ENCODE measurements at places on chromosomes 3 and 15. TPM values are rescaled to one million over a fixed set of nuclear protein-coding genes. Genes with fewer than 3 reads are reported as not detected.

Gene EPHA6
- 1.0 TPM for total RNA-seq

DNA sequence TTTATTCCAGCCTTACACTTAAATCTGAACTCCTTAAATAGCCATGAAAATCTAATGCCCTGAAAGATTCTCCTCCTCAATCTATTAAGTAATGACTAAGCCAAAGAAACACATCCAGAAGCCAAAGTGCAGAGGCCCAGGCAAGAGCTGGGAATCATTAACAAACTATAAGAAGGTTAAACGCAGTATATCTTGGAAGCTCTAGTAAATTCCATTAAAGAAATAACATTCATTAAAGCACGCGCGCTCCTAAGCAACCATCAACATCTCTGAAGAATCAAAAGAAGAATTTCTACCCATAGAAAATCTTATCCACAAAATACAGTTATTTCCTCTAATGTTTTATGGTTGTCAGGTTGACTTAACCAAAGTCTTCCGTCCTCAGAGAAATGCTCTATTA, 29.5 kb downstream of the MB21D2 start:
- H3K27ac ChIP-seq: no peak overlapping the region
- no peak for DNase-seq
- no peak overlapping the region for H3K4me3 ChIP-seq
- H3K36me3 ChIP-seq: no peaks in the 10 kb centered on the region
- no peaks in the 10 kb centered on the region for H3K27me3 ChIP-seq
- peaks cover 2% of the 10 kb centered on the region for H3K4me1 ChIP-seq

DNA sequence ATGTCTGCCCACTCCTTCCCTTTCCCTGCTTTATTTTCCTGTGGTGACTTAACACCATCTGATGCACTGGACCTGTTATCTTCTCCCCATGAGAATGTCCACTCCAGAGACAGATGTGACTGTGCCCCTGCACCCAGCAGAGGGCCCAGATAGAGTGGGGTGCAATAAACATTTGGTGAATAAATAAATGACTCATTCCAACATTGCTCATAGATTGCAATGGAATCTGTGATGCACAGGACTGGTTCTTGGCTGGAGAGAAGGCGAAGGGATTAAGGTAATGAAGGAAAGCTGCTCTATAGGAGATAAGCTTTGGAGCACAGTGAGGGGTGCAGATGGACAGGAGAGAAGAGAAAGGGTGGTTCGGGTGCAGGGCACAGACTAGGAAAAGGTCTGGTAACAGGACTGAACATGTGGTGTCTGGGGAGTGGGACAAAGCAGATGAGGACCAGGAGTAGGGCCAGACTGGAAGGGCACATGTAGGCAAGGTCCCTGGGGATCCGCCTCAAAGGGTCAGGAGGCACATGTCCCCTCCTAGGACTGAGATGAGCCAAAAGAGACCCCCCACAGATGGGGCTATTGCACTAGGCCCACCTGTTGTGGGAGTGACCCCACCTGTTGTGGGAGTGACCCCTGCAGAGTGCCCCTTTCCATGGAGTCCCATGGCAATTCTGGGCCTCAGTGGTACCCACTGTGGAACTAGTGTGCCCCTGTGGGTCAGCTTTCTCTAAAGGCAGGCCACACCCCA, 17.5 kb upstream of the POC1A start:
- no peak overlapping the region for H3K4me3 ChIP-seq
- H3K36me3 ChIP-seq: no peaks in the 10 kb centered on the region
- DNase-seq: no peak

GRCh38 chr3:188256758-188257157, 102.8 kb downstream of the LPP start:
- no peaks in the 10 kb centered on the region for H3K27me3 ChIP-seq
- H3K4me3 ChIP-seq: no peak overlapping the region
- no peak for DNase-seq
- no peak overlapping the region for H3K27ac ChIP-seq
- no peaks in the 10 kb centered on the region for H3K36me3 ChIP-seq

Gene SLCO3A1
- total RNA-seq: 51.9 TPM

- peaks cover 46% of the 10 kb centered on the region for H3K4me1 ChIP-seq
- H3K4me3 ChIP-seq: no peak overlapping the region
These were observed 16.8 kb downstream of the ATG7 start for GRCh38 chr3:11288786-11289637.

DNA sequence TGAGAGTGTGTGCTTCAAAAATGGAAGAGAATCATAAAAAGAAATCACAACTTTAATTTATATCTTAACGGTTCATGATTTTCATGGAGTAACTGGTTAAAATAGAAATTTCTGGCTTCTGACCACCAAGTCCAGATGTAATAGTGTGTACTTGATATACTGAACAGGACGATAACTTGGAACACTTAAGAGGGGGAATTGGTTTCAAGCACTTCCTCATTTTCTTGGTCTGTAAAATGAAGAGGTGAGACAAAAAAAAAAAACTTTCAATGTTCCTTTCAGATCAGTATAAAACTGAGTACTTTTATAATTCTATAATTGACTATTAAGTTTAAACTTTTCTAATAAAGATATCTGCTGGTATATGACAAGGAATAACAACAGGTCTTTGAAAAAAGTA, 64.0 kb upstream of the TRA2B start:
- H3K27me3 ChIP-seq: no peaks in the 10 kb centered on the region
- no peak overlapping the region for H3K4me3 ChIP-seq
- no peaks in the 10 kb centered on the region for H3K4me1 ChIP-seq
- no peaks in the 10 kb centered on the region for H3K36me3 ChIP-seq
- no peak for DNase-seq

Gene SLC38A3
- not detected for total RNA-seq

GRCh38 chr3:143203142-143203541, 83.6 kb downstream of the CHST2 start:
- H3K27ac ChIP-seq: no peak overlapping the region
- H3K27me3 ChIP-seq: no peaks in the 10 kb centered on the region
- no peaks in the 10 kb centered on the region for H3K4me1 ChIP-seq
- no peaks in the 10 kb centered on the region for H3K36me3 ChIP-seq
- DNase-seq: no peak

Gene CHL1
- 14.3 TPM for total RNA-seq

Gene EAF1
- total RNA-seq: 21.1 TPM

- no peak overlapping the region for H3K27ac ChIP-seq
- H3K27me3 ChIP-seq: no peaks in the 10 kb centered on the region
- no peaks in the 10 kb centered on the region for H3K4me1 ChIP-seq
- H3K4me3 ChIP-seq: no peak overlapping the region
These were observed 156.5 kb downstream of the CHDH start for GRCh38 chr3:53689681-53690080.

GRCh38 chr15:91468871-91469580, 369.0 kb downstream of the SV2B start:
- no peak overlapping the region for H3K4me3 ChIP-seq
- H3K4me1 ChIP-seq: no peaks in the 10 kb centered on the region
- H3K36me3 ChIP-seq: no peaks in the 10 kb centered on the region
- DNase-seq: no peak

Gene DLEC1
- total RNA-seq: 6.8 TPM

DNA sequence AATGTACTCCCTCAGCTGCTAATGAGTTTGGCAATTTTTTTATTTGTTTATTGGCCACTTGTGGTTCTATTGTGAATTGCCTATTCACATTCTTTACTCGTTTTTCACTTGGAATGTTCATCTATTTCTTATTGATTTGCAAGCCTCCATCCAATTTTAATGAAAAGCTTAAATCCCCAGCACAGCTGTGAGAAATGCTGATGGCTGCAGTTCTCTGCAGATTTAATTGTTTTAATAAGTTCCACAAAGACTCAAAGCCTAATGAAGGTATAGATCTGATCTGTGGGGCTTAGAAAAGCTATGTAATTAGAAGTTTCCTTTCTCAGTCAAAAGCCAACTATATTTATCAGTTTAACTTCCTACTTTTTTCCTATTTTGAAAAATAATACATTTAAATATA, 41.5 kb downstream of the LYZL4 start:
- H3K27ac ChIP-seq: no peak overlapping the region
- H3K4me1 ChIP-seq: no peaks in the 10 kb centered on the region
- no peak overlapping the region for H3K4me3 ChIP-seq
- H3K27me3 ChIP-seq: no peaks in the 10 kb centered on the region
- no peak for DNase-seq
- H3K36me3 ChIP-seq: no peaks in the 10 kb centered on the region

- H3K4me1 ChIP-seq: no peaks in the 10 kb centered on the region
- no peak for DNase-seq
- H3K36me3 ChIP-seq: no peaks in the 10 kb centered on the region
- no peak overlapping the region for H3K4me3 ChIP-seq
These were observed 21.2 kb upstream of the LMOD3 start for GRCh38 chr3:69143612-69144011.

DNA sequence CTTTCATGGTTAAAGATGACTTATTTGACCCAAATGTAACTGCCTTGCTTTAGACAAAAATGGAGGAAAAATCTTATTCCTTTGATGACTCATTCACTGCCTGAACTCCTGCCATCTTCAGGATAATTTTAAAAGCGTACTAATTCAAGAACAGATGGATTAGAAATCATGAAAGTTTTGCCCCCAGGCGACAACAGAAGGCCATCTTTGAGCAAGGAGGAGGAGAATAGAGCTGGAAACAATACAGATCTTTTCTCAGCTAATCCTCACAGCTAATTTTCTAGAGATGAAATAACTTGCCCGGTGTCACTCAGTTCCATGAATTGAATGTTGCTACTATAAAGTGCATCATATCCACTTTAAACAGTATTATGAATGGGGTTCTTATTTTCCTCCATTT, 324.7 kb upstream of the RARB start:
- H3K4me1 ChIP-seq: no peaks in the 10 kb centered on the region
- H3K4me3 ChIP-seq: no peak overlapping the region
- DNase-seq: no peak
- H3K36me3 ChIP-seq: no peaks in the 10 kb centered on the region
- no peaks in the 10 kb centered on the region for H3K27me3 ChIP-seq

DNA sequence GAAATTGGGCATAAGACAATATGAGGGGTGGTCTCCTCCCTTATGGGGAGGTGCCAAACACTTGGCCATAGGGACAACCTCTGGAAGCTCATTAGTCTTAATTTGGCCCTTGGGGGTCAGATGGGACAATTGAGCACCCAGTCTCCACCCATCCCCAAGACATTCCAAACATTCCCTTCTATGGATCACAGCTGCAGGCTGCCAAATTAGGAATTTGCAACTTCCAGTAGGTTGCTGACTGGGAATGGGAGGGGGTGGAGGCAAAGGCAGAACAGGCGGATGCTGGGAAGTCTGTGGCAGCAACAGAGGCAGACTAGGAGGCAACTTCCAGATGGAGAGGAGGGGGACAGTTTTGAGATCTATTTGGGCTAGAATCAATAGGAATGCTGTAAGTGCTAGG, 1.4 kb upstream of the PDHB start:
- no peak overlapping the region for H3K4me3 ChIP-seq
- no peak for DNase-seq
- H3K27ac ChIP-seq: peak overlapping the region; percentile 51
- peaks cover 16% of the 10 kb centered on the region for H3K36me3 ChIP-seq
- H3K4me1 ChIP-seq: peaks cover 22% of the 10 kb centered on the region
- no peaks in the 10 kb centered on the region for H3K27me3 ChIP-seq

DNA sequence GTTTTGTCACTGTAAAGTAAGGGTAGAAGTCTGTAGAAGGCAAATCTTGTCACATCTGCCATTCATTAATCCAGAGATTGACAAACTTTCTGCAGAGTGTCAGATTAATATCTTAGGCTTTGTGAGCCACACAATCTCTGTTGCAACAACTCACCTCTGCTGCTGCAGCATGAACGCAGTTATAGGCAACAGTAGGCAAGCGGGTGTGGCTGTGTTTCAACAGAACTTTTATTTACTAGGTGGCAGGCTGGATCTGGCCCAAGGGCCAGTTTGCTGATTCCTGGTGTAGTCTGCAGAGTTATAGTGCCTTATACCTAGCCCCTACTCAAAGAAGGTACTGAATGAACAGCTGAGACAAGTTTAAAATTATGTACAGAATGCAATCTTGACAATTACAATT, 396.7 kb downstream of the FOXP1 start:
- no peak for DNase-seq
- H3K27me3 ChIP-seq: no peaks in the 10 kb centered on the region
- H3K36me3 ChIP-seq: no peaks in the 10 kb centered on the region
- no peak overlapping the region for H3K27ac ChIP-seq
- H3K4me3 ChIP-seq: no peak overlapping the region

- H3K36me3 ChIP-seq: no peaks in the 10 kb centered on the region
- no peak for DNase-seq
- H3K4me3 ChIP-seq: no peak overlapping the region
- no peaks in the 10 kb centered on the region for H3K27me3 ChIP-seq
- no peak overlapping the region for H3K27ac ChIP-seq
These were observed 318.6 kb downstream of the SUCLG2 start for GRCh38 chr3:67335813-67336212.

DNA sequence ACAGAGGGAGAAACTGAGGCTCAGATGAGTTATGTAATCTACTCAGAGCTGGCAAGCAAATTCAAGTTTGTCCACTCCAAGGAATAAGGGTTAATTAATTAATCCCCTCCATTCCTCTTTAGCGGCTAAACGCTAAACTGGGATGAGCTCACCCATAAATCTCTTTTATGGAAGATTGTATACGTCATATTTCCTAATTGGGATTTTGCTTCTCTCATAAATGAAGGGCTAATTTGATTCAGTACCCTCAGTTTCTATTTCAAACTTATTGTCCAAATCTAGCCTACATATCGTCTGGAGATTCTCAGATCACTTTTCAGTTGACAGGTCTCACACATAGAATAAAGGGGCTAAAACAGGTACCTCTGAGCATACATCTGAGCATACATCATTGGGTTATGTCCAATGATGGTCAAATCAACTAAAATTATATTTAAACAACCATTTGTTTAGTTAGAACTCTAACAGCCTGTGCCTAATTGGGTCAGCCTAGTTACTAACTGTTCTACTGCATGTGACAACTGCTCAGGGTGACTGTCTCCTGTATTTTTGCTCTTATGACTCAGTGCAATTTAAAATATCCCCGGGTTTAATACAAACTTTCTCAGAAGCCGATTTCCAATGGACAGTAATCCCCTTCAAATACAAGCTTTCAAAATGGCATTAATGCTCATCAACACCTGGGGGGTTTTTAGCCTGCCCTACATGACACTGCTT, 57.6 kb upstream of the PLXND1 start:
- DNase-seq: no peak
- H3K4me3 ChIP-seq: no peak overlapping the region
- peaks cover 6% of the 10 kb centered on the region for H3K4me1 ChIP-seq
- no peaks in the 10 kb centered on the region for H3K27me3 ChIP-seq
- H3K27ac ChIP-seq: no peak overlapping the region

Gene BCHE
- 2.3 TPM for total RNA-seq

- H3K4me1 ChIP-seq: peaks cover 7% of the 10 kb centered on the region
- DNase-seq: no peak
- no peaks in the 10 kb centered on the region for H3K27me3 ChIP-seq
- no peak overlapping the region for H3K27ac ChIP-seq
- no peak overlapping the region for H3K4me3 ChIP-seq
These were observed 21.4 kb upstream of the MYZAP start for GRCh38 chr15:57570340-57570739.
